ENCODE measurements at places on chromosomes 5 and 9. TPM values are rescaled to one million over a fixed set of nuclear protein-coding genes. Genes with fewer than 3 reads are reported as not detected.

The CER1 gene
- not detected for total RNA-seq

The GALNT12 gene
- total RNA-seq: not detected

DNA sequence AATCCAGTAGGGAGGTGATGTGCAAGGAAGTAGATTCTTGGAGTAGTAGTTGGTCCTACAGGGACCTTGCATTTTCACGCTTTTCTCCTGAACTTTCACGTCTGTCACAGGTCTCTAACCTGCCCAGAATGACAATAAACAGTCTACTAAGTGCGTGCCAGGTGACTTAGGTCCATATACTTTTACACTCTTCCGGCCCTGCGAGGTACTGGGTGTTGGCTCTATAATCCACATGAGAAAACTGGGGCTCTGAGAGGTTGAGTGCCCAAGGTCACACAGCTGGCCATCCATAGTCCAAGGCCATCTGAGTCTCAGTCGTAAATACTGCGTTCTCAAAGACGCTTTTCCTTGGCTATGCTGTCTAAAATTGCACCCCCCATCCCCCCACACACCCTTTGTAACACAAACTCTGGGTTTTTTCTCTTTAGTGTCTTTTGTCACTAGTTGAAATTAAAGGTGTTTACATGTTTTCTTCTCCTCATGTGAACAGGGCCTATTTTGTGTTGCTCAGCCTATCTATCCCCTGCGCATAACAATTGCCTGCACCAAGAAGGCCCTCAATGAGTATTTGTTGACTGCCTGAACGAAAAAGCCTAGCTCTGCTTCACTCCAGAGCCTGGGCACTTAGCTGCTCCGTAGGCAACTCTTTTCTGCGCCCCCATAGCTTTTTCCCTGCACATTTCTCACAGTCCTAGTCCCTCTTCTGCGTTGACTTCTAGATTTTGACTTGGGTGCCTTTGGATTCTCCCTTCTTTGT, 943 bp downstream of the SFXN1 start:
- DNase-seq: peak; percentile 30

DNA sequence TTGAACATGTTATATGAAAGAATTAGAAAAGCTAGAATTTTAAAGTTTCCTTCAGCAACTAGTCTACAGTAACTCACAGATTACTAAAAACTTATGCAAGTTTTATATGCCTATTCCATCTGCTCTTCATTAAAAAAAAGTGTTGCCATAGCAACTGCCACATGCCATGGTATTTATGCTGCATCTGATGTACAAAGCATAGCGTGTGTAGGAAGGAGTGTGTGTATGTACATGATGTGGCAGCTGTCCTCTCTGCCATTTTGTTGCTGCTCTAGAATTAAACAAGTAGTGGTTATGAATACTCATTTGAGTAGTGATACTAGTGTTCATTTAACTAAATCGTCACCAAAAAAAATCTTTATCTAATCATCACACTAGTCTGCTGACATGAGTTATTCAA, 593.5 kb downstream of the CETN3 start:
- DNase-seq: no peak

DNA sequence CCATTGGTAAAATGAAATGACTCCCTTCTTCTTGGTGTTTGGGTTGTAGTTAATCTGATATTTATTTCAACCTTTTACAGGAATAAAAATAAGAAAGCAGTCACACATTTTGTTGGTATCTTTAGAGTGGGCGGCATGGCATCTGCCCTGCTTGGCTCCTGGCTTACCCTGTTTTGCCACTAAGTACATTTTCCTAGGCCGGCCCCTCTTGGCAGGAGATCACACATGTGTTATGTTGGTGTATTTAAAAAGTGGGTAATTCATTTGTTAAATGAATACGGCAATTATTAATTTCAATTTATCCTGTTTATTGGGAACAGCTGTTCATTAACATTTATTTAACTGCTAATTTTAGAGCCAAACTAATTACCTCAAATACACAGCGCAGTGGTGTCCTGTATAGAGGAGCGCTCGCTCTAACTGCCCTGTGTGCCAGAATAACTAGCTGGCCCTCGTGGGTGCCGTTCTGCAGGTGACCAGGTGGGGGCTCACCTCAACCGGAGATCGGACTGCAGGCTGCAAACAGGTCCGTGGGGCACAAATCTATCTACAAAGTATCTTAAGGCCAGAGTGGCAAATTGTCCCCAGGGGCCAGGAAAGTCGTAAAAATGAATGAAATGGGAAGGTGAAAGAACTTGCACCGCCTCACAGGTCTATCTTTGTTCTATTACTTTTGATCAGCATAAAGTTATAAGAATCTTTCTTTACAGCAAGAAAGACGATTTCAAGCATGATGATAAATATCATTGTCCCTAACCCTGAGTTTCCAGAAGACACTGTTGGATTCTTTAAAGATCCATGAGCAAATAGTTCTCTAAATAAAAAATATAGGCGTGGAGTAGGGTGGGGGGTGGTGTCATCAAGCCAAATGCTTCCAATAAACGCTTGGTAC, 26.2 kb upstream of the GPR151 start:
- DNase-seq: peak; percentile 38

The RORB gene
- total RNA-seq: not detected
